ENCODE measurements at places on chromosomes 7 and 10.
A peak's percentile ranks its signal among the peaks of the same experiment; 100 is the strongest.

GRCh38 chr10:123270221-123270620, 116.0 kb downstream of the BUB3 start:
- DNase-seq: no peak

DNA sequence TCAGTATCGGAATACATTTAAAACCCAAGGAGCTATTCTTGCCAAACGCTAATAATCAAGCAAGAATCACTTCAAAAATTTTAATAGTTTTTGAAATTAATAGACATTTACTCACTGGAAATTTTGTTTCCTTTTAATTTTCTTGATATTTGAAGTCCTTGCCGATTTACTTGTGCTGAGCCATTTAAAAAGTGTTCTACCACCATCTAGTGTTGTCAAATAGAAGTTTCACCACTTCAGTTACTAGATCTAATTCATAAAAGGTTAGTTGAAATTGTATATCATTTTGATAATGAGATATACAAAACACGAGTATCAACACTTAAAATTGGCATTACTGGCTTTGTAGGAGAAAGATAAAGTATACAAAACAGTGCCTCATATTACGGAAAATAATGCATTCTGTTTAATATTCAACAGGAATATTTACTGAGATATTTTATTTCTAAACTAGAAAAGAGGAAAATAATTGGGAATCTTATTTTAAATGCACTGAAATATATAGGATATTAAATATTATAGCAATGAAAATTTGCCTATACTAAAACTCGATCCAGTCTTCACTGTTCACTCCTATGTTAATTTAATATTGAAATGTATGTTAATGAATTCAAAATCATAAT, 664.8 kb upstream of the SEMA3D start:
- DNase-seq: no peak

GRCh38 chr7:105352018-105352612, 36.6 kb downstream of the SRPK2 start:
- DNase-seq: no peak

DNA sequence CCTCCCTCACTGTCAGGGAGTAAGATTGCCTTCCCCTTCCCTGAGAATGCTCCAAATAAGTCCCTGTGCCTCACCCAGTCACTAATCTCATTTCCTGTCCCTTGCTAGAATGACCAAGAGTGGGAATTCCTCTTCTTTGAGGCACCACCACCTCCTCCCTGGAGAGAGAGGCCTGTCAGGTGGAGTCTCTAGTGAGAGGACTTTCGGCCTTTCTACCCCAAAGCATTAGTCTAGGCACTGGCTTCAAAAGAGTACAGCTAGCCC, 145.0 kb downstream of the PTPN20 start:
- DNase-seq: no peak

- no peak for DNase-seq
Measured at GRCh38 chr7:66344166-66344565, 139.0 kb downstream of the TPST1 start.

GRCh38 chr10:12448729-12449391, 99.5 kb downstream of the CAMK1D start:
- DNase-seq: peak; percentile 31

DNA sequence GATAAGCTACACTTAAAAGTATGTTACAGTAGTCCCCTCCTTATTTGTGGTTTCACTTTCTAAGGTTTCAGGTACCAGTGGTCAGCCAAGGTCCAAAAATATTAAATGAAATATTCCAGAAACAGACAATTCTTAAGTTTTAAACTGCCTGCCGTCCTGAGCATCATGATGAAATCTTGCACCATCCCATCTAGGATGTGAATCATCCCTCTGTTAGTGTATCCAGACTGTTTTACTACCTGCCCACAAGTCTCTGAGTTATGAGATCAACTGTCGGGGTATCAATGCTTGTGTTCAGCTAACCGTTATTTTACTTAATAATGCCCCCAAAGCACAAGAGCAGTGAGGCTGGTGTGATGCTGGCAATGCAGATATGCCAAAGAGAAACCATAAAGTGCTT, 11.4 kb downstream of the KDM7A start:
- DNase-seq: no peak

DNA sequence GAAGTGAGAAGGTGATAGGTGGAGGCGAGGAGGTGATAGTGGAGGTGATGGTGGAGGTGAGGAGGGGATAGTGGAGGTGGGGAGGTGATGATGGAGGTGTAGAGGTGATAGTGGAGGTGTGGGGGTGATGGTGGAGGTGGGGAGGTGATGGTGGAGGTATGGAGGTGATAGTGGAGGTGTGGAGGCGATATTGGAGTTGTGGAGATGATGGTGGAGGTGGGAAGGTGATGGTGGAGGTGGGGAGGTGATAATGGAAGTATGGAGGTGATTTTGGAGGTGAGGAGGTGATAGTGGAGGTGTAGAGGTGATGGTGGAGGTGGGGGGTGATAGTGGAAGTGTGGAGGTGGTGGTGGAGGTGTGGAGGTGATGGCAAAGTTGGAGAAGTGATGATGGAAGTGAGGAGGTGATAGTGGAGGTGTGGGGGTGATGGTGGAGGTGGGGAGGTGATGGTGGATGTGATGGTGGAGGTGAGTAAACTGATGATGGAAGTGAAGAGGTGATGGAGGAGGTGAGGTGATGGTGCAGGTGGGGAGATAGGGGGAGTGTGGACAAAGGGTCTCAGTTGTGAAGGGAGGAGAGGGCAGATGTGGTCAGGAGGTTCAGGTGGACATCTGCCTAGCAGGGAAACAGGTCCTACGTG, 36.6 kb downstream of the ADCY1 start:
- no peak for DNase-seq

GRCh38 chr7:110017405-110017804, 1073.5 kb upstream of the LRRN3 start:
- DNase-seq: no peak

GRCh38 chr10:34280599-34281374, 534.3 kb downstream of the PARD3 start:
- DNase-seq: no peak

DNA sequence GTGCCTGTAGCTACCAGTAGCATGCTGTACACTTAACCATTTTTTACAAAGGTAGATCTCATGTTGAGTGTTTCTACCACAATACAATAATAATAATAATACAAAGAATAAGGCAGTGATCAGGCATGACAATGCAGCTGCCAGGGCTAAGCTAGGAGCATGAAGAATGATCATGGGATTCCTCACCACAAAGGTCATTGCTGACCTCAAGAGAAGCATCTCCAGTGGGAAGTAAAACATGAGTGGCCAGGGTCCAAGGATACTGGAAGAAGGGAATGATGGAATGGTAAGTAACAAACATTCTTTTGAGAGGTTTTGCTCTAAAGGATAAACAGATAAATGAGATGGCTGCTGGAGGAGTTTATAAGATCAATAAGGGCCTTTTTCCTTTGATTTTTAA, 591.1 kb downstream of the TNS3 start:
- no peak for DNase-seq

- no peak for DNase-seq
Measured at GRCh38 chr10:96368971-96369370, 10.2 kb upstream of the OPALIN start.

GRCh38 chr10:104117839-104118323, 4.1 kb upstream of the SFR1 start:
- DNase-seq: no peak

GRCh38 chr10:107303203-107303602, 138.7 kb upstream of the SORCS1 start:
- no peak for DNase-seq

DNA sequence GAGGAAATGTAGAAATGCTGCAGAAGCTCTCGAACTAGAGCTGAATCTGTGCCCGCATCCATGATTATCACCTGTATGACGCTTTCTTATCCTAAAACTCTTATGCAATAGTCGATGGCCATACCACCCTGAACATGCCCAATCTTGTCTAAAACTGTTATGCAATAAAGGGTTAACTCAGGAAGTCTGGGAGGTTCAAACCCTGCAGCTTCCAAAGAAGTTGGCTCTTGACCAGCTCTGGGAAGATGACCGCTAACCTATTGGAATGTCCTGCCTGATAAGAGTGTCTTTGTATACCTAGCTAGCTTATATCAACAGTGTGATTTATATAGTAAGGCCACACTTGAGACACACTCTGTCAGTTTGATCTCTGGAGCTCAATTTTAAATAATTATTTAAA, 3.4 kb upstream of the C10orf88 start:
- DNase-seq: no peak

DNA sequence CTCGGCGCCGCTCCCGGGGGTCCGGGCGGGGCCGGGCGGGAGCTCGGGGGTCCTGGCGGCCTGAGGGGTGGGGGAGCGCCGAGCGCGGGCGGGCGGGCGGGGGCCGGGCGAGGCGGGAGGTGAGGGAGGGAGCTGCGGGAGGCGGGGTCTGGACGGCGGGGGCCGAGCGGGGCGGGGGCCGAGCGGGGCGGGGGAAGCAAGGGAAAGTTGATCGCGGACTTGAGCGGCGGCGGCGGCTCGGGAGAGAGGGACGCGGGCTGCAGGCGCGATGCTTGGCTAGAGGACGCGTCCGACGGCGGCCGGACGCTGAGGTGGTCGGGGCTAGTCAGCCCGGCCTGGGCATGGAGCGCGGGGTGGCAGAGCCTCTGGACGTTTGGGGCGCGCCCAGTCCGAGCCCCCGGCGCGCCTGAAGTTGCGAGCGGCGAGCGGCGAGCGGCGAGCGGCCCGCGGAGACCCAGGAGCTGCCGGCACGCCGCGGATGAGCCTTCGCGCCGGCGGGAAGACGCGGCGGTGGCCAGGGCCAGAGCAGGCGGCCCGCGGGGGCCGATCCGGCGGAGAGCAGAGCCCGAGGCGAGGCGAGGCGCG, at the start of gene CDH23:
Gene CDH23, plus strand, starts transcription at position 210 of the 585 bp plus-strand sequence. CDS start 42,912 bp downstream, outside the sequence.
- DNase-seq: peak; percentile 68

DNA sequence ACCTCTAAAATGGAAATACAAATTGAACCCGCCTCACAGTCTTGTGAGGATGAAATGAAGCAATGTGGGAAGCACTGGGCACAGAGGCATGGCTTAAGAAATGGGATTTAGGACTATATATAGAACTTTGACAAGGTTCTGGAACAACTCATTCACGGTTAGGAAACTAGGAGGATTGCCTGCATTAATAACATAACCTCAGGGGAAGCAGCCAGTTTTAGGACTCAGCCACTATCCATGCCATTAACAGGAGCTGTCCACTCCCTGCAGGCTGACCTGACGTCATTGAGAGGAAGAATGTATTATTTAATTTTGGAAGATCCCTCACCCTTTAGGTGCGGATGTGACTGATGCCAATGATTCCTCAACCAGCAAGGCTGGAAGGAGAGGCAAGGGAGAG, 34.8 kb downstream of the ITGB8 start:
- DNase-seq: no peak

- no peak for DNase-seq
Measured at GRCh38 chr10:29767968-29768367, 133.2 kb upstream of the SVIL start.

- no peak for DNase-seq
Measured at GRCh38 chr10:124977648-124978375, 35.9 kb downstream of the ZRANB1 start.

- peak; percentile 37 for DNase-seq
Measured at GRCh38 chr10:100482181-100482833, 19.5 kb downstream of the WNT8B start.

DNA sequence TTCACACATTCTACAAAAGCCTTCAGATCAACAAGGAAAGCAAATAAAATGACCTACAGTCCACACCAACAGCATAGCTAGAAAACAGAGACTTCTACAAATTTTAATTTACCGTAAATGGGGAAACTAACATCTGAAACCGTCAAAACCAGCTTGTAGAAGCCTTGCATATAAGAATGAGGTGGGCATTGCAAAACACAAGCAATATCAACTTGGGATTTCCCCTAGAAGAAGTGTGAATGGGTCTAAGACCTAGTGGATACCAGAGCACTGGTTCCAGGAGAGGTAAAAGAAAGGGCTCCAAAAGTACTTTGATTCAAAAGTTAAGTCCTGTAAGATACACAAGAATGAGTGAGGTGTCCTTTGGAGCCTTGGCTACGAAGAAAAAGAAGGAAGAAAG, 18.7 kb downstream of the RTKN2 start:
- no peak for DNase-seq

GRCh38 chr10:48448796-48449195, 142.3 kb downstream of the MAPK8 start:
- no peak for DNase-seq

DNA sequence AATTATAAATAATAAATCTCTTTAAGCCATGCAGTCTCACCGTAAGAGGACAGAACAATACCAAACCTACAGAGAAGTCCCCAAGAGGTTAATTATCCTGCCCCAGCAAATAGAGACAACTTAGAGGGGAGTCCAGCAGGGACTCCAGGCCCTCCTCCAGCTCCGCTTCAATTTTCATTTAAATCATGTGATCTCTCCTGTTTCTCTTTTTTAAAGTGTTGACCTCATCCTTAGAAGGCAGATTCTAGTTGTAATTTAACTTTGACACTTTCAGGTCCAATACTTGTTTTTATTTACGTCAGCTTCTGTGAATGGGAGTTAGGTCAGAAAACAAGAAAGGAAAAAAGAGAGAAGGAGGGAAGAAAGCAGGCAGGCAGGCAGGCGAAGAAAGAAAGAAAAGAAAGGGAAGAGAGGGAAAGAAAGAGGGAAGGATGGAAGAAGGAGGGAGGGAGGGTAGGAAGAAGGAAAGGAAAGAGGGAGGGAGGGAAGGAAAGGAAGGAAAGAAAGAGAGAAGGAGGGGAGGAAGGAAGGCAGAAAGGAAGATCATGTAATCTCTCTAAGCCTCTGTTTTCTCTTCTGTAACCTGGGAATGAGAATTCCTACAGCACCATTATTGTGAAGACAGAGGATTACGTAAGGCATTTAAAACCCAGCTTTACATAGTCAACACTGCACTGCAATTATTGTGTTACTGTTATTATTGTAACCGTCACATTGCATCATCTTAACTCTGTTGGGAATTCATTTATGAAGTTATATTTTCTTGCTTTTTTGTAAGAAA, 227.7 kb downstream of the SKIDA1 start:
- DNase-seq: no peak

- DNase-seq: no peak
Measured at GRCh38 chr7:13743226-13743625, 246.2 kb downstream of the ETV1 start.

DNA sequence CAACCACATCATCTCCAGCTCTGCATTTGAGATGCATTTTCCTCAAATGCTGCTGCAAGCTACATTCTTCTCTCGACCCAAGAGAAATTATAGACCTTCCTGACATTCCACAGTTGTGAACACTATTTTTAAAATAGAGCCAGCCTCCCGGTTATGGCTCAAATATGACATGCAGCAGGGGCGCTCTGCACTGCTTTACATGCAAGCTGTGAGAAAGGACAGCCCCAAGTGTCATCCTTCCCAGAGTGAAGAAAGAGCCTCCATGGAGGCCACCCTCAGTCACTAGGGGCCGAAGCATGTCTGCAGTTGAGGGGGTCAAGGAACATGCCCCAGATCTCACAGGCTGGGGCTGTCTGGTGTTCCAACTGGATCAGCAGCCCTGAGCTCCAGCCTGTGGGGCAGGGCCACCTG, 63.9 kb upstream of the CHST15 start:
- no peak for DNase-seq

All from NCI-H510A (cell line).